ENCODE measurements at places on chromosomes 6 and 20. TPM values are rescaled to one million over a fixed set of nuclear protein-coding genes. Genes with fewer than 3 reads are reported as not detected.

Gene PRKN
- 0.60 TPM for total RNA-seq

Gene RAD21L1
- not detected for total RNA-seq

Gene PSORS1C2
- not detected for total RNA-seq

Gene DEFB118
- total RNA-seq, result not detected

Gene HSPA12B
- 6.6 TPM for total RNA-seq

Gene VNN1
- not detected for total RNA-seq

DNA sequence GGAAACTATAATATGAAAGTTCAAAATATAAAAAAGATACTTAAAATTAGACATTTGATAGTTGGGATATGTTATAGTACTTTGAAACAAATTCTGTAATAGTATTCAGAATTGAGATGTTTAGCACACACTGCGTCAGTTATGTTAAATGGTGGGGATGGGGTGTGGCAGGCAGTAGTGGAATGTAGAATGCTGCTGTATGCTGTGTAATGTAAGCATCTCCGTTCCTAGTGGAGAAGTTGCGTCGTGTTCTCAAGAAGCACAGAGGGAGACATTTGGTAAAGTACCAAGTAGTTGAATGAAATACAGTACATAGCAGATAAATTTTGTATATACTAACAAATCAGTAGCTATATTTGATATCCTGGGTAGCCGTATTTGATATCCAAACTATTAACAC, 192.4 kb downstream of the ZFAND3 start:
- DNase-seq, result no peak

DNA sequence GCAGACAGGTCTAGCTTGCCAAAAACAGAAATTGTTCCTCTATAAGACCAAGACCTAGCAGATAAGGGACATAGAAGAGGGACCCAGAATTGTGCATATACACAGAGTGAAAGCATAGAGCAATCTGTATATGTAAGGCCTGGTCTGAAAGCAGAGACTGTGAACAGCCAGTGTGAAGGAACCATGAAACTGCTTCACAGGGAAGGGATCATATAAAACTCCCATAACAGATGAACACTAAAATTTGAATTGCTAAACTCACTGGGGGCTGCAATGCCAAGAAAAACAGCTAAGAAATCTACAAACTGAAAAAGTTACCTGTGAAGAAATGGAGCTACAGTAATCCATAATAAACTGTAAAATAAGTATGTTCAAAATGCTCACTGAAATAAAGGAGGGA, 7.0 kb downstream of the ZUP1 start:
- DNase-seq, result no peak

DNA sequence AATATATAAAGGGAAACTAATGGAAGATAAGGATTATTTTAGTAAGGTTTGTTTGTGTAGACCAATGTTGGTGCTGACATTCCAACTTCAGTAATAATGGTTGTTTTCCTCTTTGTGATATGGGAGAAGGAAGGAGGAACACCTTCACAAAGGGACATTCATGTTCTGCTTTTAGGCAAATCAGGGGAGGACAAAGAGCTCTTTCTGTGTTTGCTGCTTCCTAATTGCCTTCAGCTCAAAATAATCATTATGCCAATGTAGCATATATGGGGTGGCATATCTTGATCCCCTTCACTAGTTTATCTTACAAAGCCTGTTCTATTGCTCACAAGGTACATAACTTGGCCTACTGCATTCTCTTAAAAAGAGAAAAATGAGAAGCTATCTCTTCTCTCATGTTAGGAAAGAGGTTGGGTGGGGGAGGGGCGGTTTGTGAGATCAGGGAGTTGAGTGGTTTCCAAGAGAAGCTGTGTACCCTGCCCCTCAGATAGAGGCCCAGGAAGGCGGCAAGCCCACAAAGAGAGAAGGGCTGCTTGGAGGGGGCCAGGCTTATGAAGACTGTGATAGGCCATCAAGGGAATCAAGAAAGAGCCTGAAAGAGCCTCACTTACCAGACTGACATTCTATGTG, 4.7 kb upstream of the ADGRG6 start:
- DNase-seq, result no peak

DNA sequence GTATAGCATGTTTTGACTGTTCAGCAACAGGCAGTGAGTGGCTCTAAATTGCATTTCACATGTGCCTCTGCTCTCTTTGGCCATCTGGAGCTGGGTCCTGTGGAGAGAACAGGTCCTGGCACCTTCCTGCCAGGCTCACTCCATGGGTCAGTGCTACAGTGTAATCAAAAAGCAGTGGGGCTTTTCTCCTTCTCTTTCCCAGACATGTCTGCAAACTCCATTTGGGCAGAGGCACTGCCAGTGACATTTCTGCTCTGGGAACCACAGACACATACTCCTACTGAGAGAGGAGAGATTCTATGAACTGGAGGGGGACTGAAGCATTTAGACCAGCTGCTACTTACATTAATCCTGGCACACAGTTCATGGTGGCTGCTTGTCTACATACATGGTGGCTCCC, 68.3 kb upstream of the TRAF3IP2 start:
- DNase-seq, result no peak

DNA sequence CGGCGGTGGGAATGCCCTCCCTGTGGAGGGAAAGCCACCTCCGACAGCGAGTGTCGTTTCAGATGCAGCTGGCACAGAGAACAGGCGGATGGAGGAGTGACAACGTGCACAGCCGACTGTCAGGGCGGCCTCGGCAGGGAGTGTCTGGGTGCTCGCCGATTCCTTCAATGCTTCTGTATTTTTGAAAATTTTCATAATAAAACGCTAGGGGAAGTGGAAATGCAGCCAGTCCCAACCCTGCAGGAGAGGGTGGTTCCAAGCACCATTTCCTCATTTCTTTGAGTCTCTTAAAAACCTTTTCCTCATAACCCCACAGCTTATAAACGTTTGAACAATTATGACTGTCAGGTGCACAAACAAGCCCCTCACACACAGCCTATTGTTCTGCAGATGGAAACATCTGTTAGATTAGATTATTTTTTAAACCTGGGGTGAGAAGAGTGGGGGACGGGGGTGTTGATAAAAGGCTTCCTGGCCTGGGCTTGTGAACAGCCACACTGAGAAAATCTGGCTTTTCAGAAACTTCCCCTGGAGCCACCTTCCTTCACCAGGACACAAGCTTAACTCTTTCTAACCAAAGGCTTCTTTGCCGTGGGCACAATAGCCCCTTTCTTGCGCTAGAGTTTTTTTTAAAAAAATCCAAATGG, 228.9 kb downstream of the ANKRD60 start:
- DNase-seq, result peak; percentile 78

GRCh38 chr20:13331536-13331935, 110.5 kb downstream of the ISM1 start:
- DNase-seq, result peak; percentile 50

DNA sequence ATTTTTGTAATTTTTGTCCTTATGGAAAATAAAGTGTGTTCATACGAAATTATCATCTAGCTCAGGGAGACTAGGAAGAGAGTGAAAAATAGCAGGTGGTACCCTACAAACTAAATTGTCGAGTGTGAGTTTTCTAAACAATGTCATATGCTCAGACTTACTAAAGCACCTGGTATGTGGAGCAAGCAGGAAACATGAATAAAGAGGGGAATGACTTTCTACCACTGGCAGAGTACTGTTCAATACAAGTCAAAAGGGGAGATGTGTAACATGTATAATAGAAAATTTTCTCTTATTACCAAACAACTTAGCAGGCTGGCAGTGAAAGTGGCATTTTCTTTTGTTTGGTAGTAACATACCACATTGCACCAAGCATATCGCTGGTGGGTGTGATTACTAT, 36.1 kb downstream of the CTNNBL1 start:
- DNase-seq, result no peak

- DNase-seq, result no peak
Measured at GRCh38 chr6:113442040-113442439, 415.1 kb upstream of the MARCKS start.

DNA sequence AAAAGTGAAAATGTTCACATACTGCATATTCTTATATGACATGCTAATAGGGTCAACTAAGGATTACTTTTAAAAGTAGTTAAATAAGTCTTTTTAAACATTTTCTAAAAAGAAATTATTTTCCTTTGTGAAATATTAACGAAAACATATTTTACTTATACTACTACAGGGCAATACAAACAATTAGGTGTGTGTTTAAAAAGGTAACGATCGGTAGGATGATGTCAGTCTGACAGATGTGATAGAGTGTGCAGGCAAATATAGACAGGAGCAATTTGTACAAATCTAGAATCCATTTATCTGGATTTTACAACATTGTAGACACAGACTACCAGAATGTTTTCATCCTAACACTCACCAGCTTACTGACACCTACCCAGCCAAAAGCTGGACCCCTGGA, 257.5 kb downstream of the FOXC1 start:
- no peak for DNase-seq

DNA sequence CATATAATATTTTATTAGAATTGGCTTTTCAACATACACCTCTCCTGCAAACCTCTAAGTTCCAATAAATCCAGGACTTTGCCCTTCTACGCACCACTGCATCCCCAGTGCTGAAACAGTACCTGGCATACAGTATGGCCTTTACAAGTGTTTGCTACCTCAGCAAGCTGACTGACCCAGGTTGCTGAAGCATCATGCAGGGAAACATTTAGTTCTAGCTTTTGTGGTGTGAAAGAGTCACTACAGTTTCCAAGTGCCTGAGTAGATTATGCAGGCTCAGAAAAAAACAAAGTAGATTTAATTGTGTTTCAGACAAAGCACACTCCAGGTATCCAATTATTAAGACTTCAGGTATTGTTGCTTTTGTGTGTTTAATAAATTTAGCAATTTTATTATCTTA, 614.2 kb upstream of the NRSN1 start:
- DNase-seq, result no peak

DNA sequence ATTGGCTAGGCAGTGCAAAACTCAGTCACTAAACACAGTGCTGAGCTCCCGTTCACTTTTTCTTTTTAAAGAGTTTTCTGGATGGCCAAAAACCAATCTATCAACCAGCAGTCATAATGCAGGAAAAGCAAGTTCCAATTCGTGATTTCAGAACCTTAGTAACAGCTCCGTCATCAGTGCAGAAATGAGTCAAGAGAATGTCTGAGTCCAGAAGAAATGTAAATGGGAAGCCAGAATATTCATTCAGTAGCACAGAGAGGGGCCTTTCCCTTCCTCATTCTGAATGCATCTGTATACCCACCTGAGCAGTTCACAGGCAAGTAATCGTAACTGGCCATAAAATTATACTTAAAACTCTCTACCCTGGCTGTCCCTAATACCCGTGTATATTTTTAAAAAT, 20.4 kb downstream of the HUS1B start:
- DNase-seq, result no peak

DNA sequence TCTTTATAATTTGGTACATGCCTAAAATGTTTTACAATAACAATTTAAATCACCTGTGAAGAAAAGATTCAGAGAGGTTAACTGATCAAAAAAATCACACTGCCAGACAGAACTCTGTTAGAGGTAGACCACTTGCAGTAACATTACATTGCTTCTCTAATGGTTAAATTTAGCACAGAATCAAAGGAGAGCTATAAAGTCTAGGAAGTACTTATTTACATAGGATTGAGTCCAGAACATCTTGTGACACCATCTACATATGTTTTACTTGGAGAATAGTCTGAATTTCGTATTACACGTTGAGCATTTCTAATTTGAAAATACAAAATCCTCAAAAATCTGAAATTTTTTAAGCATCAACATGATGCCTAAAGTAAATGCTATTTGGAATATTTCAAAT, 17.2 kb upstream of the TBC1D20 start:
- peak; percentile 30 for DNase-seq

GRCh38 chr6:157904999-157905398, 76.7 kb upstream of the SYNJ2 start:
- no peak for DNase-seq

- DNase-seq, result peak; percentile 44
Measured at GRCh38 chr6:113629975-113630737, 227.0 kb upstream of the MARCKS start.

DNA sequence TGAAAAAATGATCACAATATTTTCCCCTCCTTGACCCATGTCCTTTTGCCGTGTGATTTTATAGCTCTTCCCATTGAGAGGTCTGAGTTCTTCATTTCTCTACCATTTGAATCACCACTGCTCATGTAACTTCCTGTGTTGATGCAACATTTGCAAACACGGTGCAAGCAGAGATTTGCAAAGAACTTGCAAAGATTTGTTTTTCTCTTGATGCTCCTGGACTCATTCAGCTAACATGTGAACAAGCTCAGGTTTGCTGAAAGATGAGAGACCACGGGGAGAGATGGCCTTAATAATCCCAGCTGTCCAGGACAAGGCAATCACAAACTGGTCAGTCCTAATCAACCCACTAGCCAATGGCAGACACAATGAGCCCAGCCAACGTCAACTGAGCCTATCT, 8.6 kb downstream of the VNN2 start:
- DNase-seq, result no peak

- no peak for DNase-seq
Measured at GRCh38 chr6:122861594-122861993, 72.5 kb downstream of the SMPDL3A start.

DNA sequence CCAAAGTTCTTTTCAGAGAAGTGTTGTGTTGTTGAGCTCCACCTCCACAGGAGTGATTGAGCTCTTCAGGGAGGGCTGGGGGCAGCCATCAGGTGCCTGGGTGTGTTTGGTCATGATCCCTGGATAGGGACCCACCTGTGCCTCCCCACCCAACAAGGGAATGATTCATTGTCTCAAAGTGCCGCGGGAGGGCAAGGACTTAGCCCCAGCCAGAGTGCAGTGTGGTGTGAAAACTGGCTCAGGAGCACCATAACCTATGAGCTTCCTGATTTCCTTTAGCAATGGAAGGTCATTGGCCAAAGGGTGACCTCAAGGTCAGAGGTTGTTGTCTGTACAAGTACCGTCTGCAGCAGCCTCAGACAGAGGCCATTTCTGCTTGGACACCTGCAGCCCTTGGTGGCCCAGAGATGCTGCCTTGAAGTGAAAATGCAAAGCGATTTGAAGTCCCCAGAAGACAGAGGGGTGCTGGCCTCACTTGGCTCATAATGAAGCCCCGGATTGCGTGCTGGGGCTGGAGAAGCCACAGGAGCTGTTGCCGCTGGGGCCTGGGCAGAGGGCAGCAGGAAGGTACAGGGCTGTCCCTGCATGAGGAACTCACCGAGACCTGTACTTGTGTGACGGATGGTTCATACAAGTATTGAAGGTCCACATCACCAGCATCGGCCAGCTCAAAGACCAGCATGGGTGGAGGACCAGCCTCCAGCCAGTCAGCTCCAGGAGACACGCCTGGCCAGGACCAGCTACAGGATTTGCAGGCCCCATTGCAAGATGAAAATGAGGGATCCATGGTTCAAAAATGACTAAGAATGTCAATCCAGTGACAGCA, 100.6 kb upstream of the DUSP22 start:
- DNase-seq, result no peak

DNA sequence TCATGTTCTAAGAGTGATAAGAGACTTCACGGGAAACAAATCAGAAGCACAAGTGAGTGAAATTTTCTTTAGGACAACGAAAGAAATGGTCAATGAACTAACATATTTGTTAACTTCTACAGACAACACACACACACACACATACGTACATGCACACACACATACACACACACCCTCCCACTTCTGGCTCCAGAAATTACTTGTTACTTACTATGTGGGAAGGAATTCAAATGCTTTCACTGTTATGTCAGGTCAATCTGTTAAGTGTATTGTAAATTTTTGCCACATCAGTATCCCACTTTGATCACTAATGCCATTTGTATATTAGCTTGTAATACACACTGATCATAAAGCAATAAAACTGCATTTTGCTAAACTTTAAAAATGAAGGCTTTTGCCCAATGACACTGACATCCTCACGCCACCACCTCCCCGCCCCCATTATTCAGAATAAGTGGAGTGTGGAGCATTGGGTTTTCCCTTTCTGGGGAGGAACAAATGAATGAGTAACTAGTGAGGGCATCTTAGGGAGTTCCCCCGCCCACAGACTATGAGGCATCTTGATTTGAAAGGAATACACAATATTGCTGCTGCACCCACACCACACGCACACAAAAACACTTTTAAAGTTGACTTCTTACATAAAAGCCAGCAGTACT, 76.2 kb downstream of the ATXN1 start:
- no peak for DNase-seq
